BE2C (cell line): ENCODE measurements at places on chromosomes 5 and 9.
A peak's percentile ranks its signal among the peaks of the same experiment; 100 is the strongest.

DNA sequence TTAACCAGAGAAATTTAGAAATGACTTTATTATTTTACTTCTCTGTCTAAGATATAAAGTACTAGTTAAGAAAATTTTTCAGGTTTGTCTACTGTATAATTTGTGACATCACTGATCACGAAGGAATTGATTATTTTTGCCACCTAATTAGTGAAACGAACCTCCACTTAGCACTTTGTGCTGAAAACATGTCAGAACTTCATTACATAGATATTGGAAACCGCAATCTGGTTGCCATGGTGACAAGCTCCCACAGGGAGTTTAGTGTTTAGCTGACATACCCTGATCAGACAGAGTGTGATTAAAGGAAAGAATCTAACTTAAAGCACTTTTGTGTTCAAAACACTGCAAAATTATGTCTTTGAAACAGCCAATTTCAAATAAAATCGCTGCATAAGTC lies 668.4 kb upstream of the CCNG1 start:
- no peak for DNase-seq

DNA sequence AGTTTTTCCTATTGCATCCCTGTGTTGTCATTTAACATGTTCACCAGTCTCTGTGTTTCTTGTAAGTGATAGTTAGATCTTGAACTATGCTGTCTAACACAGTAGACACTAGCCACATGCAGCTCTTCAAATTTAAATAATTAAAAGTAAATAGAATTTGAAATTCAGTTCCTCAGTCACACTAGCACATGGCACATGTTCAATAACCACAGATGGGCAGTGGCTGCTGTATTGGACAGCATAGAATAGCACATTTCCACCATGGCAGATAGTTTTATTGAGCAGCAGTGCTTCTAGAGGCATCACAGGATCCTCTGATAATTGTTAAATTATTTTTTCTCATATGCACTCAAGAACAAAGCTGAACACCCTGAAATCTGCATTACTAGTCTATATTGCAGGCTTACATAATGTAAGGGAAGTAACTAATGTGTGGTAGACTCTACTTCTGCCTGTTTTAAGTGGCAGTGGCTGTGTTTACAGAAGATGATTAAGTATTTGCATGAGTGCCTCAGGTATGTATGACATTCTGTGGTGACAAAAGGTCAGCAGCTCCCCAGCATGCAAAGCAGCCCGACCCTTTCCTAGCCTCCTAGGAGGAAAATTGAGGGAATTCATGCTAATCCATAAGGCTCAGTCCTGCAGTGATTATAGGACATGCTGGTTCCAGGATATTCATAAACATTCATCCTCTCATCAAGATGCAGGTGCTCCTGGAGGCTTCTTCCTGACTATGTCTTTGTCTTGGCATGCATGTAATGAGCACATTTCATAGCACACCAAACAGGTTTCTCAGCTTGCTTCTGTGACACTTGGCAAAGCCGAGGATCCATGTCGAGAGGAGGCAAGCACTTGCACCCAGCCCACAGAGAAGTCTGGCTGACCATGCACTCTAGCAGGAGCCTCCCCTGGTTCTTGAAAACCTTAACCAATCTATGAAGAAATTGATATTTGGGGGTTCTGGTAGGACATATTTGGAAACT lies 45.5 kb downstream of the SH3RF2 start:
- DNase-seq, result no peak

GRCh38 chr9:97809666-97810344 lies 43.2 kb upstream of the FOXE1 start:
- no peak for DNase-seq

DNA sequence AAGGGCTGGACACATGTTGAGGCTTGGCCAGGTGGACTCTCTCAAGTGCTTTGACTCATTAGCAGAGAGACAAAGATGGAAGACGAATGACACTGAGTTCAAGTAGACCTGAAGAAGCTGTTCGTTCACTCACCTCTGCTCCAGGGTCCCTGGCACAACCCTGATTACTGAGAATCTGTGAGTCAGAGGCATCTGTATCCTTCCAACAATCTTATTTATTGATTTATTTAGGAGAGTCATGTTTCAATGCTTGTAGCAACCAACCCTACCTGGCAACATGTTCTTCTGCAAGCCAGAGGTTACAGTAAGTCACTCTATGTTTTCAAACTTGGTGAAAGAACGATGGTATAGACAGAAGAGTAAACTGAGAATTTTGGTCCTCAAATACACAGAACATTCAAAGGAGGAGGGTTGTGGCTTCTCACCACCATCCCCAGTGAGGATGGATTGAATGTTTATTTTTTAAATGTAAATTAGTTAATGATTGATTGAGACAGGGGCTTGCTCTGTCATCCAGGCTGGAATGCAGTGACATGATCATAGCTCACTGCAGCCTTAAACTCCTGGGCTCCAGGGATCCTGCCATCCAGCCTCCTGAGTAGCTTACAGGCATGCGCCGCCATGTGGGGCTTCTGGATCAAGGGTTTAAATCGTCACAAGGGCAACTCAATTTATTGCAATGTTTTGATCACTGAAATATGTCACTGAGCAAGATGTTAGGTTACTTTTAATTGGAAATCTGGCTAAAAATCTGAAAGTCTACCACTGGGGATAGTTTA lies 55.7 kb upstream of the CARTPT start:
- DNase-seq, result no peak

DNA sequence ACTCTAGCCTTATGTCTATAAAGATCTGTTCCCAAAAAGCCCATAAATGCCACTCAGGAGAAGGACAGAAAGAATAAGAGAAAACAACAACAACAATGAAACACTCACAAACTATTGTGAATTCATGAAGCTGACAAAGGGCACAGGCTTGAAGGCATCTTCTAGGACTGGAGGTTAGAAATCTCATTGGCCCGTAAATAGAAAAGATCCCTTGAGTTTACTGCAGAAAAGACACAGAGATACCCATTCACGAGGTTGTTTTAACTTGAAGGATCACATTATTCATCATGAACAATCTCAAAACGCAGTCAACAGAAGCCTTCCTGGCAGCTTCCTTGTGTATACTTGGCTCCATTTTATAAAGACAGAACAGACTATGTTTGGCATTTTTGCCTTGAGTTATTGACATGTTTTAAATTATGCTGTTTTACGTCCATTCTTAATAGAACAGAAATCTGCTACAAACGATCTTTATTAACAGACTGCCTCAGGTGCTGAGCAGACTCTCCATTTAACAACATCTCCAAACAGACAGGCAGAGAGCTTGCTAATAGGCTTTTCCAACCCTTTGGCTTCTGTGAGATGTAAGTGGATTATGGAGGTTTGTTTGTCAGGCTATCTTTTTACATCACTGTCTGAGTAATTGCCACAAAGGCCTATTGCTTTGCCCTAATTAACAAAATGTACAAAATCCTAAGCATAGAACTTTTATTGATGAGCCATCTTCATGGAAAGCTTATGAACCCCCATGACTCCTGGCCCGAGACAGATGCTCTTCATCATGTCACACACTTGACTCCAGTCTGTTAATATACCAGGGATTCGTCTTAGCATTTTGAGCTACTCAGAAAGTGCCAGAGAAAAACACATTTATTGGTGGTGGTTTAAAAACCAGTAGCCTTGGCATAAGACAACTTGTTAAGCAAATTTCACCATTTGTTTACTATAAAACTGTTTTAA lies 735.3 kb upstream of the ZNF608 start:
- DNase-seq, result peak; percentile 52

DNA sequence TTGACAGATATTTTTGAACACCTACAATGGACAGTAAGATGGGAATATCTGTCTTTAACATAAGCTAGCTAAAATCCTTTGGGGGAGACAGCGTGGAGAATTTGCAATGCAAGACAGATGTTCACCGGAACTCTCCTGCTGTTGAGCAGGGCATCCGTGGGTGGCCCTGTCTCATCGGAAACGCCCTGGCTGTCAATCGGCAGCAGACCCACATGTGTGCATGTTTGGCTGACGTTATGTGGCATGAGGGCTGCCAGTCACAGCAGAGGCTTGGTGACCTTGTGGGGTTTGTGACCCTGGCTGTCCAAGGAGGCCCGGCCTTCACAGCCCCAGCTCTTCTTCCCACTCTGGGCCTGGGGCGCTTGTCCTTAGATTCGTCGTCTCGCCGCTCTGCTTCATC lies 129.7 kb upstream of the OTULINL start:
- DNase-seq, result no peak

GRCh38 chr9:83656032-83656680 lies 33.2 kb downstream of the IDNK start:
- DNase-seq, result no peak
